Dorsolateral prefrontal cortex (tissue), 122 donors: ENCODE measurements at places on chromosomes 6 and 20. TPM values are rescaled to one million over a fixed set of nuclear protein-coding genes. Genes with fewer than 3 reads are reported as not detected.

Gene SLC17A1
- not detected for total RNA-seq

Gene GGTLC1
- total RNA-seq = not detected

Gene SLC32A1
- total RNA-seq = 22.8 TPM

Gene GPLD1
- 23.6 TPM for total RNA-seq

Gene KCNQ2
- total RNA-seq = 297 TPM

Gene ITPA
- total RNA-seq = 46.0 TPM

Gene SCRT2
- total RNA-seq = 2.3 TPM

Gene WFDC12
- not detected for total RNA-seq

Gene FAM184A
- 23.8 TPM for total RNA-seq

Gene BEND6
- 29.1 TPM for total RNA-seq

Gene FNDC11
- total RNA-seq = not detected

Gene WFDC2
- 12.1 TPM for total RNA-seq

Gene HMGN4
- 28.0 TPM for total RNA-seq

Gene TTK
- 0.29 TPM for total RNA-seq

Gene BTBD3
- total RNA-seq = 138 TPM
